ENCODE measurements at places on chromosomes 11 and 22. TPM values are rescaled to one million over a fixed set of nuclear protein-coding genes. Genes with fewer than 3 reads are reported as not detected.

The KDELR3 gene
- polyA plus RNA-seq = 2.9 TPM

The TH gene
- 0.49 TPM for polyA plus RNA-seq

The DEFB131B gene
- polyA plus RNA-seq = not detected

The ACCSL gene
- polyA plus RNA-seq = not detected
